Stimulated activated CD4-positive, alpha-beta T cell treated with anti-CD3 and anti-CD28 coated beads, Interleukin-15, amount 100 ng/mL, for 24 hours (primary cell): ENCODE measurements at places on chromosomes 11 and 22.

DNA sequence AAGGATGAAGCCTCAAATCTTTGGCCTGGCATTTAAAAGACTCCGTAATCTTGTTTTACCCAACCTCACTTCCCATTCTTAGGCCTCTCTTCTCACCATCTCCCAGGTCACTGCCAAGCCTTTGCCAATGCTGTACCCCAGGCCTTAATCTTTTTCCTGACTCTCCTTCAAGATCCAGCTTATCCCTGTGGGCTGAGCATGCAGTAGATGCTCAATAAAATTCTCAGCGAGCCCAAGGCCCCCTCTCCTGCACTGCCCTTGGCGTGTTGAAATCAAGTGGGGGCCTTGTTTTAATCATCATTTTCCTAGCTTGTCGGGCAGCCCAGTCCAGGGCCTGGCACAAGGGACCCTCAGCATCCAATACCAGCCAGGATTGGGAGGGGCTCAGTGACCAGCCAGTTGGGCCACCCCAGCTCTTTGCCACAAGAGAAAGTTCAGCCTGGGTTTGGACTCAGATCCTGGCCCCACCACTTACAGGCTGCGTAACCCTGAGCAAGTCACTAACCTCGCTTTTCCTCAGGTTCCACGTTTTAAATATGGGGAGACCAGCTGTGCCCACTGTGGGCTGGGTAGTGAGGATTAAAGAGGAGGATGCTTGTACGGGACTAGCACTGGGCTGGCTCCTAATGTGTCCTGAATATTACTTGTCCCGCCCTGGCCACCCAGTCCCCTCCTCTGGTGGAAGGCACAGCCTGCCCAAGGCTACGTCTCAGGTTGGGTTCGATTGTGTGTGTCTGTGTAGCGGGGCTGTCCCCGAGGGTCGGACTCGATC lies 943 bp upstream of the YWHAH start:
- DNase-seq = no peak

GRCh38 chr22:50056214-50056972 lies 1.7 kb downstream of the TTLL8 start:
- no peak for DNase-seq

GRCh38 chr11:73991471-73992006 lies 8.9 kb upstream of the UCP2 start:
- DNase-seq = no peak

GRCh38 chr11:706439-706956 lies 467 bp downstream of the EPS8L2 start:
- DNase-seq = no peak

DNA sequence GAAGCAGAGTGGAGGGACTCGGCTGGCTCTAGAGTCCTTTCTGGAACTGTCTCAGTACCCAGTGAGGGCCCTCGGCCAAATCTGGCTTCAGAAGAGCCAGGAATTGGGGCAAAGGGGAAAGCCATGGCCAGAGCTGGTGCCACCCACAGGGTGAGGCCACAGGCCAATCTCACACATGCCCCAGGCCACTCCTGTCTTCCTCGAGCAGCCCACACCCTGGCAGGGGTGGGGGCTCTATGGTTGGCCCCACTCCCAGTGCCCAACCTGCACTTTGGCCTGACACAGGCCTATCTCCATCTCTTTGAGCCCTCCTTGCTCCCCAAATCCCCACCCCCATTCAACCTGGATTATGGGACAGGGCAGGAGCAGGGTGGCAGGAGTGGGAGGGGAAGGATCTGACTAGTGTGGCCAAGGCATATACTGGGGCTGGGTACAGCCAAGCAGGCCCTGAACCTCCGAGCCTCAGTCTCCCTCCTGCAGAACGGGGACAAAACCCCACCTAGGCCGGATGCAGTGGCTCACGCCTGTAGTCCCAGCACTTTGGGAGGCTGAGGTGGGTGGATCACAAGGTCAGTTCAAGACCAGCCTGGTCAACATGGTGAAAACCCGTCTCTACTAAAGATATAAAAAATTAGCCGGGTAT lies 6.9 kb downstream of the TST start:
- no peak for DNase-seq

DNA sequence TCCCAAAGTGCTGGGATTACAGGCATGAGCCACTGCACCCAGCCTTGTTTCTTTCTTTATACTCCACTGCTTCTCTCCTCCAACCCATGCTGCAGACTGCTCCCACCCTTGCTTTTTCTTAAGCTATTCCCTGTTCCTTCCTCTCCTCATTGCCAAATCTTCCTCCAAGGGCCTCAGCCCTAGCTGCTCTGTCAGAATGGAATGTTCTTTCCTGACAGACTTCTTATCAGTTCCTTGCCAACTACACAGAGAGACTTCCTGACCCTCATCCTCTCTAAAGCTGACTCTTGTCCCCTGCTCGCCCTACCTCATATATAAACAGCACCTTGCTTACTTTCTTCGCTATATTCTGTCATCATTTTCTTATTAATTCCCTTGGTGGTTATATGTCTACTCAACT lies 16.9 kb upstream of the PIK3C2A start:
- DNase-seq = no peak

GRCh38 chr11:119347242-119347641 lies 737 bp upstream of the MFRP start:
- no peak for DNase-seq

- DNase-seq = no peak
Measured at GRCh38 chr11:1824221-1825038, 10.4 kb upstream of the SYT8 start.

DNA sequence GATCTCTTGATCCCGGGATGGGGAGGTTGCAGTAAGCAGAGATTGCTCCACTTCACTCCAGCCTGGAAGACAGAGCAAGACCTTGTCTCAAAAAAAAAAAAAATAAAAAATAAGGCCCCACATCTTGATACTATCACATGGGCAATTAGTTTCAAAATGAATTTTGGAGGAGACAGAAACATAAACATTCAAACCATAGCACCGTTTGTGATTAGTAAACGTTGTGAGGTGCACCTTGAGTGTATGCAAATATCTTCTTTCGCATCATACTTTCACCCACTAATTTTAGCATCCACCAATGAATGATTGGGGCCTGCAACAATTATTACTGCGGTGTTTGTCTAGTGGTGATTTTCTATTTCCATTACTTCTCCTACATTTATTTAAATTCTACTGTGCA lies 11.0 kb upstream of the SPDYC start:
- no peak for DNase-seq

DNA sequence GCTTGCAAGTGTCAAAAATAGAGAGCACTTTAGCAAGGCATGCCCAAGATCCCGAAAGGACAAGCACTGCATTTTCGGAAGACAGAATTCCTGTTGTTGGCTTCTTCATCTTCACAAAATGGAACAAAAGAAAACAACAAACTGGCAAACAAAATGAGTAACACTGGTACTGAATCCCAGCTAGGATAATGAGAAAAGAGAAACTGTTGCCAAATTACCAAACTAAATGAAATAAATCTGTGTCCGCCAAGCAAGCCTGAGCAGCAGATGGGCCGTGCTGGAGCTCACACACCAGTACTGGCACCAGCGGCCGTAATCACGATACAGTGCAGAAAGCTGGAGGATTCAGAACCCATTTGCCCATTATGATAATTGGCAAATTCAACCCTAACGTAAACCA lies 30.6 kb downstream of the TUB start:
- no peak for DNase-seq

GRCh38 chr11:116852261-116853031 lies 15.0 kb upstream of the APOA1 start:
- no peak for DNase-seq

DNA sequence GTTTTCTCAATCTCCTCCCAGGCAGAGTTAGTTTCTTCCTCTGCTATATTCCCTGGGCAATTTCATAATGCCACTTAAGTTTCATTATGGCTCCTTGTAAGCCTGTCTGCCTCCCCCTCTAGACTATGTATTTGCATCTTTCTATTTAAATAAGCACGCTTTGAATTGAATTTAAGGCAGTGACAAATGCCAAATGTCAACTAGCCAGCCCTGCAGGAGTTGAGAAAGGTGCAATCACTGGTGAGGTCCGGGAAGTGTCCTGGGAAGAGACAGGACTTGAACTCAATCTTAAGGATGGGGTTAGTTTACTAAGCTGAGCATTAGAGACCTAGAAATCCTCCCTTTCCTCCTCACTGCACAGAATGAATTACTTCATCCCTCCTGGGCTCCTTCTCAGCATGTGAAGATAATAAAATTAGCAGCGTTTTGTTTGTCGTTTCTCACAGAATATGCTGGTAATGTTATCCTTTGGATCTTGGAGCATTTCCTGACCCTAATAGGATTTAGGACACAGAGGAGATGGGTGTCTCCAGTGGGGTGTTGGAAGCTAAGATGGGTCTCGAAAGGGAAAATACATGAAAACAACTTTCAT lies 1.6 kb downstream of the TCP11L1 start:
- no peak for DNase-seq

DNA sequence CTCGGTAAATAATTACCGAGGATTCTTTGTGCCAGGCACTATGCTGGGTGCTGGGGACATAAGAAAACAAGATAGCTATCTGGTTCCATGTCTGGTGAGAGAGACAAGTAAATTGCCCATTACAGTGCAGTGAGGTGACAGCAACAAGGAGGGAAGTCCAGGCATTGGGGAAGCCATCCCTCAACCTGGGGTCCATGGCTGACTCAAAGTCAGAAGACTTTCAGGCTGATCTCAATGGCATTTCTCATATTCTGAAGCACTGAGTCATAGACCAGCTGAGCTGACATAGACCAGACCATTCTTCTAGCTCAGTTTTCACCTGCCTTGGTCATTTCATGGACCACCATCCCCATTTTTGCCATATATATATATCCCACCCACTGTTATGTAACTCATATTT lies 158.8 kb downstream of the TTC17 start:
- DNase-seq = no peak

- DNase-seq = no peak
Measured at GRCh38 chr11:131671320-131671719, 300.9 kb downstream of the NTM start.

DNA sequence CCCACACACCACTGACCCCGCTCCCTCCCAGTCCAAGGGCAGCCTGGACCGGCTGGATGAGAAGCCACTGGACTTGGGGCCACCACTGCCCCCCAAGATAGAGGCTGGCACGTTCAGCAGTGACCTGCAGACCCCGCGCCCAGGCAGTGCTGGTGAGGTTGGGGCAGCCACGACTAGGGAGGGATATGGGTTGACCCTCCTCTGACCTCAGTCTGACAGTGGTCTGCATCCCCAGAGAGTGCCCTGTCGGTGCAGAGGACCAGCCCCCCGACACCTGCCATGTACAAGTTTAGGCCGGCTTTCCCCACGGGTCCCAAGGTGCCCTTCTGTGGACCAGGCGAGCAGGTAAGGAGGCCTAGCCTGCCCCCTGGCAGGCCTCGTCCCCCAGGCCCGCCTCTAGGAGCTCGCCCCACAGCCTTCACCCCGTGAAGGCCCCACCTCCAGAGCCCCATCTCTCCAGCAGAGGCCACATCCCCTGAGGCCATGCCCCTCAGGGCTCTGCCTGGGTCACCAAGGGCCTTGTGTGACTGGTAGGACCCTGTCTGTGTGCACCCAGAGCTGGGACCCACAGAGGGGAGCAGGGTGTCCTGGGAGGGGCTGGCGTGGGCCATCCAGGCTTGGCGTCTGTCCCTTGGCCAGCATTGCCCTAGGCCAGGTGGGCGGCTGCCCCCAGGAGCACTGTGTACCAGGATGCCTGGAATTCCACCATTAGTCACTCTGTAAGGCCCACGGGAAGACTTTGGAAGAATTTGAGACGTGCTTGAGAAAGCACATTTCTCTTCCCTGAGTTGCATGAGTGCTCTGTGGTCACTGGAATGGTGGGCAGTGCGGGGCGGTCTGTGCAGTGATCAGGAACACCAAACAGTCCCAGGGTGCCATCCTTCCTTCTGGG lies 9.4 kb downstream of the CCDC188 start:
- DNase-seq = no peak

DNA sequence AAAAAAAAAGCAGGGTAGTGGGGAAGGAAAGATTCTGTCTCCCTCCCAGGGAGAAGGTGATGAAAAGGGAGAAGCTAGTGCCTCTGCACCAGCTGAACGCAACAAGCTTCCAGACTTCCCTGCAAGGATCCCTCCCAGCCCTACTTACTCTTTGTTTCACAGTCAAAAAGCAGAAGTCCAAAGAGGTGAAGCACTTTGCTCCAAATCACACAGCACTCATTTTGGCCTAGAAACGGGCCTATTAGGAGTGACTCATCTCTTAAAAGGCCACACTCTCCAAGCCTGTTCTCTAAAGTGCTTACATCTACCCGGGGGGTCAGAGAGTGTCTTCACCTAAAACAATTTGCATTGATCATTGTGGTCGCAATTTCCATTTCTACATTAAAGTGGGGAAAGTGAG lies 17.7 kb upstream of the GRK3 start:
- DNase-seq = no peak

GRCh38 chr11:9569588-9570164 lies 3.8 kb upstream of the WEE1 start:
- DNase-seq = no peak

GRCh38 chr11:114261791-114262190 lies 34.4 kb upstream of the NNMT start:
- DNase-seq = no peak

- no peak for DNase-seq
Measured at GRCh38 chr22:47393191-47393590, 630.7 kb downstream of the TBC1D22A start.

DNA sequence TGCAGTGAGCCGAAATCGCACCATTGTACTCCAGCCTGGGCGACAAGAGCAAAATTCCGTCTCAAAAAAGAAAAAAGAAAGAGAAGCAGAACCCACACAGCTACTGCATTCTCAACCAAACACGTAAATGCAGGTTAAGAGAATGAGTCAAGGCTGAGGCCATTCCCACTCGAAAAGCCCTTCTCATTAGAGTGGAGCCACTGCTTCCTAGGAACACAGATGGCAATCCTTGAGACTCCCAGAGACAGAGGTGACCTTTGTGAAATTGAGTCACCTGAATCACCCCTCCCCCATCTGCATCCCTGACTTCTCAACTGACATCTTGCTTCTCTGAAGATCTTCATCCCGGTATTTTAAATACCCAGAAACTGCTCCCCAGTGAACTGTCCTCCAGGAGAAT lies 8.2 kb downstream of the PACSIN2 start:
- DNase-seq = no peak

GRCh38 chr11:1449490-1450243 lies 36.9 kb downstream of the MOB2 start:
- DNase-seq = no peak

GRCh38 chr11:125955856-125956255 lies 10.0 kb downstream of the VSIG10L2 start:
- no peak for DNase-seq

GRCh38 chr11:16799221-16799620 lies 60.8 kb downstream of the C11orf58 start:
- no peak for DNase-seq

- DNase-seq = no peak
Measured at GRCh38 chr11:86294026-86294425, 8.0 kb upstream of the HIKESHI start.

GRCh38 chr11:106449763-106450162 lies 372.3 kb downstream of the AASDHPPT start:
- DNase-seq = no peak

- DNase-seq = peak; percentile 84
Measured at GRCh38 chr11:47216121-47216798, 1.5 kb downstream of the DDB2 start.

GRCh38 chr11:13030857-13031256 lies 21.7 kb downstream of the RASSF10 start:
- no peak for DNase-seq
